ENCODE measurements at places on chromosomes 2 and 18.

DNA sequence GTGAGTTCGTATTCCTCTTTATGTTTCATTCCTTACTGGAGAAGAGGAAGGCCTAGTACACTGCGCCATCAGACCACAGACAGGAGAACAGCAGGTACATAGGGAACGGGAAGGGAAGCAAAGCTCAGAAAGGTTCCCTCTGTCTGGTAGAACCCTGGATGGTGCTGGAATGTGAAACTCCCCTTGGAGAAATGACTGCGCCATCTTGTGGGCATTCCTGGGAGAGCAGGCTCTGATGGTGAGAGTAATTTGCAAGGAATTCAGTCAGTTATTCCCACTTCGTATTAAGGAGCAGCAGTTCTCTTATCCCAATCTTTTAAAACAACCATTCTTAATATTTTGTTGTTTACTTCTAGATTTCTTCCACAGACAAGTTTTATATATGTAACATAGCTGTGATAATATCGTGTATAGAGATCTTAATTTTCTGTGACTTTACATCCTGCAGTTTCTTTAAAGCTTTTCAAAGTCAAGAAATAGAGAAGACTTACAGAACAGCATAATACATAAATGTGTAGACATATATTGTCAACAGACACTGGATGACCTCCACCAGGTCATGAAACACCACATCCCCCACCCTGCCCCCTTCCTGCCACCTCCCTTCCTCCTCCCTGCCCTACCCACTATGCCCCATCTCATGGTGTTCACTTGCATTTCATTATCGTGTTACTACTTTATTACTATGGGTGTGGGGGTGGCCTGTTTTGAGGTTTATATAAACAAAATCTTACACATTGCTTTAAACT, 83.9 kb downstream of the ARHGEF4 start:
- peak; percentile 34 for DNase-seq

DNA sequence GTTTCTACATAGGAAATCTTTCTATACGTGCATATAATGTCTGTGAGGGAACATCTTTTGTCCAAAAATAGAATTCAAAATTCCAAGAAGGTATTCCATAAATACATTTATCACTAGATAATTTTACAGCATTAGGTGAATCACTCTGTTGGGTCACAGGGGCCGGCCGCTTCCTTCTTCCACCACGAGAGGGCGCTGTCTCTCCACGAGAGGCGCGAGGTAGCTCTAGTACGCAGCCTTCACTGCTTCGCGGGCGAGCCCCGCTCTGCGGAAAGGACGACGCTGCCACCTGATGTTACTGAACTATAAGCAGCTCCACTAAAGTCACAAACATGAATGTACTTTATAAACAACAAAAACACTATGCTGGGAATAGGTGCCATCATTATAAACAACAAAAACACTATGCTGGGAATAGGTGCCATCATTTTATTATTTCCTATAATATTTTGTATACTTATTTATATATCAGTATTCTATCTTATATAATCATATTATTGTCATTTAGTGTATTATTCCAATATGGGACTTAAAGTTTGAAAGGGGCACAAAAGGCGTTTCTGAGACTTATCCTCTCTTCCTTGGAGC, 69.4 kb upstream of the REV1 start:
- peak; percentile 25 for DNase-seq

- DNase-seq, result no peak
Observed at GRCh38 chr18:58064406-58064998, 20.5 kb downstream of the NEDD4L start.

DNA sequence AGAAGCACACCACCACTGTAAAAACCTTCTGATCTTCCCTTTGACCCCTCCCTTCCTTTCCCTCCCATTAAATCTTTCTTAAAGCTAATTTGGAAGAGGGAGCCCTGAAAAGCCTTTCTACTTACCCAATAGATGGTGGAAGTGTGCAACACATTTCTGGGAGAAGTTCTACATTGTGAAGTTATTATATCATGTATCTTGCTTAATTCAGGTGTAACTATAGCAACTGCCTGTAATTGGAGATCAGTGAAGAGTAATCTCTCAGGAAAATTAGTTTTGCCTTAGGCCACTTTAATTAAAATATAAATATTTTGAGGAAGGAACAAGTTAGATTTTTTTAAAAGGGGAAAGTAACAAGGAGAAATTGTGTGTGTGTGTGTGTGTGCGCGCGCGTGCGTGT, 266.0 kb downstream of the SH3BP4 start:
- DNase-seq, result no peak

- DNase-seq, result no peak
Observed at GRCh38 chr2:226040344-226040900, 640.9 kb downstream of the NYAP2 start.

DNA sequence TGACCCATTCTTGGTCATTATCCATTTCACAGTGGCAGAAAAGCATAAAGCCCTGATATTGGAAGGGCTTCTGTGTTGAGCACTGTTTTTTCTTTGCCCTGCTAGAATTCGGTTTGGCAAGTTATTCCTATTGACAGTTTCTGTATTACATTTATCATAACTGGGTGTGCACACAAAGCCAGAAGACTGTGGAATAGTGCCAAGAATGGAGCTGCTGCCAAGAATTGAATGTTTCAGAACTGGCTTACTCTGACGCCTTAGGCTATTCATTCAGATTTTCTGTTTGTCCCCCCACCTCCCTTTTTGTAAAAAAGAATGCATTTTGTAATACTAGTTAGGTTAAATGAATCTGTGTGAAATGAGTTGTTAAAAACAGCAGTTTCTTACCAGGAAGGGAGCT, 12.7 kb downstream of the KDM3A start:
- DNase-seq, result no peak

GRCh38 chr2:72778410-72778809, 47.4 kb downstream of the EXOC6B start:
- DNase-seq, result no peak

DNA sequence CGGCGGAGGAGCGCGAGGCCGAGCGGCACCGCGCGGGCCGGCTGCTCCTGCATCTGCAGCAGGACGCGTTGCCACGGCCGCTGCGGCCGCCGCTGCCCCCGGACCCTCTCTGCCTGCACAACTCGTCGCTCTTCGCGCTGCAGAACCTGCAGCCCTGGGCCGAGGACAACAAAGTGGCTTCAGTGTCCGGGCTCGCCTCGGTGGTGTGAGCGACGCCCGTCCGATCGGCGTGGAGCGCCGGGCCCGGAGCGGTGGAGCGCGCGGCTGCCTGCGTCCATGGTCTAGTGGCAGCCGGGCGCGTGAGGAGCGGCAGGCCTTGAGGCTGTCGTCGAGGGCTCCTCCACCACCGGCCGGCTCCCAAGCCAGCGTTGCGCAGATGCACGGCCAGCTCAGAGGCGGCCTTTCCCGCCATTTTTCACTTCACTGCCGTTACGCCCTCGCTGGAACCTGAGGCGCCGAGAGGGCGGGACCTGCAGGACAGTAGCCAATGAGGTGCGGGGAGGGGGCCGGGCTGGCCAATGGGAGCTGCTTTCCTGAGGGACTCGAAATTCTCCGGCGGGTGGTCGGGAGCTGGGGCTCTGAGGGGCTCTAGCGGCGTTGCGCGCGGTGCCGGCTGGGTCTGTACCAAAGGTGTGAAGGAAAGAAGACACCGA, 1.9 kb downstream of the TLX2 start:
- DNase-seq, result peak; percentile 26

- DNase-seq, result no peak
Observed at GRCh38 chr2:8418721-8419120, 263.1 kb upstream of the ID2 start.

DNA sequence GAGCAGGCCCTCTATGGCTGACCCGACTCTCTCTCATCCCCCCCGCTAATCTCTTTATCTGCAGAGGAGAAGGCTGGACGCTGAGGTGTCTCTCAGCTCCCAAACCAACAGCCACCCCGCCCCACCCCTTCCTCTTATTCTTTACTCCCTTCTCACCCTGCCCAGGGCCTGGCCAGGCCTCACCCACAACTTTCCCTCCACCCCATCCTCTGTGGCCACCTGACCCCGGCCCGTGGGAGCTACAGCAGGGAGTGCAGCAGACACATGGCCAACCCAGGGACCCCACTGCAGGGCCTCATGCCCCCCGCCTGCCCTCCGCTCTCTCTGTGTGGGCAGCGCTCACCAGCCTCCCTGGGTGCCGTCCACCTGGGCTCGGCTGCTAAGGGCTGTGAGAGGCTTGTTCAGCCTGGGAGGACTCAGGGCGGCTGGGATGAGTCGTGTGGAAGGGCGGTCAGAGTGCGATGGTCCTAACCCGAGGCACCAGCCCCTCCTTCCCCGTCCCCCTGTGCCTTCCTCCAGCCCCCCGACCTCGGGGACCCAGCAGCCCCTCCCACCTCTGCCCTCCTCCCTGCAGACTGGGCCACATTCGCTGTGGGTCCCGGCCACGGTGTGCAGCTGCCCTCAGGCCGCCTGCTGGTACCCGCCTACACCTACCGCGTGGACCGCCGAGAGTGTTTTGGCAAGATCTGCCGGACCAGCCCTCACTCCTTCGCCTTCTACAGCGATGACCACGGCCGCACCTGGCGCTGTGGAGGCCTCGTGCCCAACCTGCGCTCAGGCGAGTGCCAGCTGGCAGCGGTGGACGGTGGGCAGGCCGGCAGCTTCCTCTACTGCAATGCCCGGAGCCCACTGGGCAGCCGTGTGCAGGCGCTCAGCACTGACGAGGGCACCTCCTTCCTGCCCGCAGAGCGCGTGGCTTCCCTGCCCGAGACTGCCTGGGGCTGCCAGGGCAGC, 6.8 kb downstream of the NEU4 start:
- DNase-seq, result no peak

DNA sequence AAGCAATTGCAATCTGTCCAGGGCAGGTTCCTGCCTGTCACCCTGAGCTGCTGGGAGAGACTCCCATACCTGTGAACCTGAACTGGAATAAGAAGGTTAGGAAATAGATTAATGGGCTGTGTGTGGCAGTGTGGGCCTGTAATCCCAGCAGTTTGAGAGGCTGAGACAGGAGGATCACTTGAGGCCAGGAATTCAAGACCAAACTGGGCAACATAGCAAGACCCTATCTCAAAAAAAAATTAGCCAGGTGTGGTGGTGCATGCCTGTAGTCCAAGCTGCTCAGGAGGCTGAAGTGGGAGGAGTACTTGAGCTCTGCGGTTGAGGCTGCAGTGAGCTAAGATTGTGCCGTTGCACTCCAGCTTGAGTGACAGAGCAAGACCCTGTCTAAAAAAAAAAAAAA, 127.7 kb upstream of the DSEL start:
- no peak for DNase-seq

DNA sequence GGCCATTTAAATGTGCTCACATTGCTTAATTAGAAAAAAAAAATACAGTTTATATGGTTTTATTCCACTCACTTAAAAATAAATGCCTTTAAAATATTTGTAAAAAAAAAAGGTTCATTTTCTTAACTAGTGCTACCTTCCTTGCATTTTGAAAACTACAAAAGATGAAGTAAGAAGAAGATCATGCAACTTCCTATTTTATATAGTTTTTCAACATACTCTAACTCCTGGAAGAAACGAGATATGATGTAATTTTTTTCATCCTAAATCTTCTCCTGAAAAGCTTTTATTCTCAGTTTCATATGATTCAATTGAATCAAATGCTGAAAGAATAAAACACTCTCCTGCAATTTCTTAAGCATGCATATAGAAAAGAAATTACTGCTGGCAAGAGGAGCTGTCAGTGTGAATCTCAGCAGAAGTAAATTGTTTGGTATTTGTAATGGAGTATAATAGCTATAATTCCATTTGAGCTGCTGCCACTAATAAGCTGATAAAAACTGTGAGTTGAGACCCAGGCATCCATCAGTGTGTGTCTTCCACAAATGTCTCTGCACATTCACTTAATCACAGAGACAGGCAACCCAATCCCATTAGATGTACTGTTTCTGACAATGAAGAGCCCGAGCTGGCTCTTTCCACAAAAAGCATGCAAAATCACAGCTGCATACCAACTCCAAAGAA, 3.7 kb downstream of the FTCDNL1 start:
- no peak for DNase-seq

DNA sequence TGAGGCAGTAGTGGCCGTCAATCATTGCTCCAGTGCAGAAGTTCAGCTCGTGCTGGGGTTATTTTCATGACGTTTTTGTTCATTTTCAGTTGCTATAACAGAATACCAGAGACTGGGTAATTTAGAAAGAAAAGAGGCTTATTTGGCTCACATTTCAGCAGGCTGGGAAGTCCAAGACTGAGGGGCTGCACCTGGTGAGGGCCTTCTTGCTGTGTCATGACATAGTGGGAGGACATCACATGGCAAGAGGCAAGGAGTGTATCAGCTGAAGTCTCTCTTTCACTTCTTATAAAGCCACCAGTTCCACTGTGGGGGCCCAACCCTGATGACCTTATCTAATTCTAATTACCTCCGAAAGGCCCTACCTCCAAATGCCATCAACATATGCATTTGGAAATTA, 58.0 kb upstream of the DPP10 start:
- DNase-seq, result no peak

- no peak for DNase-seq
Observed at GRCh38 chr2:181281206-181281832, 175.9 kb upstream of the ITGA4 start.

GRCh38 chr2:30368258-30368657, 78.8 kb upstream of the LCLAT1 start:
- DNase-seq, result no peak

DNA sequence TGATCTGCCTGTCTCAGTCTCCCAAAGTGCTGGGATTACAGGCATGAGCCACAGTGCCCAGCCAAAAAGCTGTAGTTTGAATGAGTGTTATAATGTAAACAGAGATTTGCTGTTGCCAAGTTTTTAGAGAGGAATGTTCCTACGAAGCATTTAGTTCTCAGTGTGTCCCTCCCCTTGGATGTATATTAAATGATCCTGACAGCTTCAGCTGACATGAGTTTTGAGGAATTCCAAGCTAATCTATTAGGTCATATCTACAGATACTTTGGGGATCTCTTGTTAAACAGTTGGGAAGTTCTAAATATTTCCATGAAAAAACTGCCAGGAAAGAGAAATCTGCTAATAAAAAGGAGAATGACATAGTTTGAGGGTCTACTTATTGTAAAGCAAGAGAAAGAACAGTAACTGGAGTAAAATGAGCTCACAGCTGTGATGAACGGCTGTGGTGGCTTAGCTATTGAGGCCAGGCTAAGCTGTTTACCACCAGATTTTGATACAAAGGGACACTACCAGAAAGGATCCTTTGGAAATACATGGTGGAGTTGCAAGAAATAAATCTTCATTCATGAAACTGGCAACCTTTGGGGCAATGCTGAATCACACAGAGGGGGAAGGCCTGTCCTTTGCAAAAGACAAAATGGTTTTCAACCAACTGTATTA, 2.6 kb upstream of the STON1 start:
- no peak for DNase-seq

DNA sequence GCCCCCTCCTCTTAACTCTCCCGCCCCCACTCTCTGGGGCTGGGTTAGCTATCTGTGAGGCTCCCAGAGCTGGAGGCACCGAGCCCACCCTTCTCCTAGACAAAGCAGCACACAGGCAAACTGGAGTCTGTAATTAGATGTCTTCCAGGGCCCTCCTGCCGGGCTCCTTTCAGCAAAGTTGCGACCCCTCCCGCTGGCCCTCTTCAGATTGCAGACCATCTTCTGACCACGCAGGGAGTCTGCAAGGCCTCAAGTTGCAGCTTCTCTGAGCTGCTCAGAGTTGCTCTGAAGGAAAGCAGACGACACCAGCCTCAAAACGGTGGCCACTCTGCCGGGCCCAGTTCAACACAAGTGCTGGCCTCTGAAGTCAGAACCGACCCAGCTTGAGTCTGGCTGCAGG, 228.4 kb upstream of the COPS8 start:
- no peak for DNase-seq
